Activated CD4-positive, alpha-beta T cell treated with anti-CD3 and anti-CD28 coated beads, Interleukin-2, Interleukin-6, amounts not matched to agents 100 ng/mL and 50 ng/mL, durations not matched to agents 16 hours and 8 hours (primary cell): ENCODE measurements at places on chromosomes 13 and 19.

- DNase-seq: peak; percentile 79
These were observed 6.6 kb upstream of the NPAS1 start for GRCh38 chr19:47013041-47013517.

DNA sequence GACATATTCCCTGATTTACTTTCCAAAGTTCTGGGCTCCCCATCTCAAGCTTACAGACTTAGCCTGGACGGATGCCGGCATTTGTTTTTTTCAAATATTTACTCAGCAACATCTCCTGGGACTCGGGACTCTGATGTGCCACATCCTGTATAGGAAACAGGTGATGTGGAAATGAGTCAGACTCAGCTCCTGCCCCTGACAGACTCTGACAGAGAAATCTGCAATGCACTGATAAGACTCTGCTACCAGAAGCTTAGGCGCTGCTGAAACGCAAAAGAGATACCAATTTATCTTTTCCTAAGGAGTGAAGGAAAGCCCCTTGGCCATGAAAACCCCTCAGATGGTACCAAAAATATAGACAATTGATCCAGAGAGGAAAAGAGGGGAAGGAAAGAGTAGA, 16.2 kb downstream of the LAIR2 start:
- peak; percentile 86 for DNase-seq

DNA sequence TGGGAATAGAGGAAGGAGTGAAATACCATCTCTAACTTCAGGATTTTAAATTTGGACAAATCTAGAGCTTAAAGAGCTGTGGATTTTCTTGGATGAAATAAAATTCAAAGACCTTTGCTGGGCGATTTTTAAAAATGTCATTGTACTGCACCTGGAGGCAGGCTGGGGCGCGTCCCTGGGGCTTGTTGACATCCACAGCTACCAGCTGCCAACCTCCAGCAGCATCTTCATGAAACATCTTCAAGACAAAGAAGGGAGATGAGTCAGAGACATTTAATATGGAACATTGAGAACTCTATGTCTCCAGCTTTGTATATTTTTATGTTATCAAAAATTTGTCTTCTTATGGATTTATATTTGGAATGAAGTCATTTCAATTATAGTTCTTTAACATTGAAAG, 132.5 kb downstream of the NALCN start:
- no peak for DNase-seq

DNA sequence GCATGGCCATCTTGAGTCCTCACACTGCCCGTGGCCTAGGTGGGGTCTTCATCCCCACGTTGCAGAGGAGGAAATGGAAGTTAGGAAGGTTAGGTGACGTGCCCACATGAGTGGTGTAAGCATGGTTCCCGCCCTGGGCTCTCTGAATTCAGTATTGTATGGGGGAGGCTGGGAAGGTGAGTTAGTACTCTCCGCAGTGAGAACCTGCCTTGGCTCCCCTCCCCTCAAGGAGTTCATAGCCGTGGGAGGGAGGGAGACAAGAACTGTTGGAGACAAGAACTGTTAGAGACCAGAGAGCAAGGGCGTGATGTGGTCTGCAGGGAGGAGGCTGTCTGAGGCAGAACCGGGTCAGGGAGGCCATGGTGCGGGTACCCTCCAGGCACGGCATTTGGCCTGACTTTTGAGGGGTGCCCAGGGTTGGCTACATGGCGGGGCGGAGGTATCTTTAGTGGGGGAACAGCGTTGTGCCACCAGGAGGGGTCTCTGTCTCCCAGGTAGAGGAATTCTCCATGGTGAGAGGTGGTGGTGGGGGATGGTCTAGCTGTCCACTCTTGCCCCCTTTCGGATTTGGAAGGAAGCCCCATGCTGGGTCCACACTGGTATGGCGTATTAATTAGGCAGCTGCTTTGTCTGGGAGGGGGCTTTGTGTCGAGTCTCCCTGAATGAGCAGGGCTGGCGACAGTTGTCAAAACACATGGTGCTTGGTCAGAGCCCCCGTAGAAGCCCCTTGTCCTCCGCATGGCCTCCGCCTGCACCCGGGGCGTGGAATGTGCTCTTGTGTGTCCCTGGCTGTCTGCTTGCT, 45.8 kb downstream of the CAPN12 start:
- DNase-seq: no peak

- no peak for DNase-seq
These were observed 55.2 kb upstream of the UBAC2 start for GRCh38 chr13:99145461-99145860.

GRCh38 chr19:30685426-30686000, 313.3 kb downstream of the ZNF536 start:
- no peak for DNase-seq

DNA sequence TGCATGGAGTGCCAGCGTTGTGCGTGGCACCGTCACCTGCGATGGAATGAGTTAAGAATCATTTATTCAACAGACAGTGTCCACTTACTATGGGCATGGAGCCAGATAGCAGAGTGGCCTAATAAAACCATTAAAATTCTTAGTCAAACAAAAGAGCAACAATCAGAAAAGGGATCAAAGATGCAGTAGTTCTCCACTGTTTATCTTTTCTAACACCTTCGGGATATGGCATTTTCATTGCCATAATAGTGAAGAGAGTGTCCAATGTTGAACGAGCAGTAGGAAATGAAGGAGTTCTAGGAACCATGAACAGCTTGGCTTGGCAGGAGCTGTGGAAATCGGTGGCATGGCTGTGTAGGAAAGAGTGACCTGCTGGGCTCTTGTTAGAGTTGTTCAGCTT, 2.0 kb downstream of the TNFSF11 start:
- DNase-seq: no peak

- DNase-seq: no peak
These were observed 135.5 kb downstream of the ZAR1L start for GRCh38 chr13:32179708-32180107.

- DNase-seq: no peak
These were observed 17.6 kb downstream of the KDM4B start for GRCh38 chr19:4986471-4986891.

GRCh38 chr13:40363653-40364052, 302.8 kb downstream of the FOXO1 start:
- DNase-seq: no peak
